ENCODE measurements at places on chromosomes 6 and 20. TPM values are rescaled to one million over a fixed set of nuclear protein-coding genes. Genes with fewer than 3 reads are reported as not detected.

- H3K4me3 ChIP-seq: no peak overlapping the region
- H3K27me3 ChIP-seq: no peaks in the 10 kb centered on the region
- H3K4me1 ChIP-seq: no peaks in the 10 kb centered on the region
- DNase-seq: no peak
Measured at GRCh38 chr20:51340451-51340840, 202.1 kb downstream of the NFATC2 start.

GRCh38 chr6:158621694-158622544 lies 22.6 kb downstream of the DYNLT1 start:
- no peak overlapping the region for H3K27ac ChIP-seq
- DNase-seq: peak; percentile 12
- no peaks in the 10 kb centered on the region for H3K4me1 ChIP-seq
- H3K27me3 ChIP-seq: no peaks in the 10 kb centered on the region
- H3K36me3 ChIP-seq: no peaks in the 10 kb centered on the region
- no peak overlapping the region for H3K4me3 ChIP-seq

DNA sequence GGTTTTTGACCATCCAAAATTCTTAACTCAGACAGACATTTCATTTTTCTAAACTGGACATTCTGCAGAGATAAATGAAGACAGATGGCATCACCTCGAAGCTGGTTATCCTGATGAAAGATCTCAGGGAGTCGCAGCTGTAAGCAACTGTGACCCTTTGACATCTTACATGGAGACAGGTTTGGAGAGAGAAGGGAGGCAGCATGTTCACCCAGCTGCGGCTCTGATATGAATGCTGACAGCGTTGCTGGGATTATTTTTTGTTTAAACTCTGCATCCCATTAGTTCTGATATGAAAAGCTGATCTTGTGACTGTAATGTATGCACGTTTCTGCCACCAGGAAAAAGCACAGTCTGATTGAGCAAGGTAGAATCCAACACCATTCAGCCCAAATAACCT lies 89.4 kb downstream of the C6orf118 start:
- no peak overlapping the region for H3K27ac ChIP-seq
- no peaks in the 10 kb centered on the region for H3K4me1 ChIP-seq
- DNase-seq: no peak
- no peak overlapping the region for H3K4me3 ChIP-seq
- H3K27me3 ChIP-seq: no peaks in the 10 kb centered on the region

- no peak overlapping the region for H3K27ac ChIP-seq
- H3K27me3 ChIP-seq: no peaks in the 10 kb centered on the region
- H3K36me3 ChIP-seq: no peaks in the 10 kb centered on the region
Measured at GRCh38 chr6:155444120-155444917, 11.3 kb downstream of the NOX3 start.

GRCh38 chr6:147986846-147987245 lies 355.8 kb upstream of the SASH1 start:
- no peaks in the 10 kb centered on the region for H3K4me1 ChIP-seq
- H3K4me3 ChIP-seq: no peak overlapping the region
- H3K36me3 ChIP-seq: no peaks in the 10 kb centered on the region
- no peaks in the 10 kb centered on the region for H3K27me3 ChIP-seq
- DNase-seq: no peak

GRCh38 chr6:145036848-145037567 lies 698.3 kb downstream of the EPM2A start:
- H3K4me1 ChIP-seq: no peaks in the 10 kb centered on the region
- no peak overlapping the region for H3K4me3 ChIP-seq
- DNase-seq: no peak
- no peaks in the 10 kb centered on the region for H3K36me3 ChIP-seq
- H3K27ac ChIP-seq: no peak overlapping the region

DNA sequence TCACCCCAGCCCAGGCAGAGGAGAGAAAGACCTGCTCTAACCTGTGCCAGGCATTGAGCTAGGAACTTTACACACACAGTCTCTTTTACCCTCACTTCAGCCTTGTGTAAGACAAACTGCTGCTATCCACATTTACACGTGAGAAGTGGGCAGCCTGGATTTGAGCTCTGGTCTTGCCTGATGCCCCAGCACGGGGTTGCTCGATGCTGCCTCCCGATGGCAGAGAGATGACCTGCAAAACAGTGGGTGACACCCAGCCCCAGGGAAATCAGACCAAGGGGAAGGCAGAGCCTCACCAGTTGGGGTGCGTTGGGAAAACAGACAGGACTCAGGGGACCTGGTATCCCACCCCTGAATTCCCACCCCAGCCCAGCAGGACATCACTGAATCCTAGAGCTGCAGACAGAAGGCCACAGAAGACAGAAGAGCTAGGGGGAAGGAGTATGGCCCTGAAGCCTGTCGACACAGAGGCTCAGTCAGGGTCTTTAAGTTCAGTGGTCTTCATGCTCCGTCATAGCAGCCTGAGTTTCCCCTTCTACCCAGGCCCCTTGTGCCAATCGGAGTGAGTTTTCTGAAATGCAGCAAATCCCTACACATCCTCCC lies 990 bp downstream of the BPI start:
- no peak overlapping the region for H3K27ac ChIP-seq
- H3K27me3 ChIP-seq: no peaks in the 10 kb centered on the region
- H3K4me1 ChIP-seq: no peaks in the 10 kb centered on the region
- peak; percentile 33 for DNase-seq
- H3K36me3 ChIP-seq: no peaks in the 10 kb centered on the region

EEF1A2 gene
- total RNA-seq: 3.2 TPM

SCUBE3 gene
- 0.20 TPM for total RNA-seq

BTN1A1 gene
- total RNA-seq: not detected

TNF gene
- 0.48 TPM for total RNA-seq

MAK gene
- not detected for total RNA-seq

GABRR1 gene
- total RNA-seq: not detected

RSPH3 gene
- 17.5 TPM for total RNA-seq

TMC2 gene
- 0.25 TPM for total RNA-seq

MAS1 gene
- not detected for total RNA-seq
